ENCODE measurements at places on chromosomes 7 and 10. TPM values are rescaled to one million over a fixed set of nuclear protein-coding genes. Genes with fewer than 3 reads are reported as not detected.

- peak; percentile 95 for DNase-seq
Measured at GRCh38 chr7:74289018-74289658, at the start of gene CLIP2. Gene CLIP2, plus strand, starts transcription at chr7:74289407. Its CDS starts 28,140 bp downstream, at chr7:74317547.

GRCh38 chr10:131872011-131872826 lies 28.6 kb upstream of the PPP2R2D start:
- DNase-seq: no peak

DNA sequence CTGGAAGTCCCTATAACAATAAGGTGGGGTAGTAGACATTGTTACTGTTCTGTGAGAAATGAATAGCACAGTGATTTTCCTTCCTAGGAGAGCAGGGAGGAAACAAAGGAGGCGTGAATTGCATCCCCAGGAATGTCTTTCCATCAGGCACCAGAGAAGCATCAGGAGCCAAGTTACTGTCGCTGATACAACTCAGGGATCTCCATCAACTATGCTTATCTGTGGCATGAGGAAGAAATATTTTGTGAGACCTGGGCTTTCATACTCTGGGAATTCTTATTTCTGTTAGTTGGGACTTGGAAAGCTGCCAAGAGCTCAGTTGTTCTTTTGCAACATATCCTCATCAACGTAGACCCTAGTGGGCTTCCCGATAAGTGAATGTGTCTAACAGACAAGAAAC lies 622.3 kb downstream of the SUGCT start:
- peak; percentile 62 for DNase-seq

Gene TAS2R41
- not detected for total RNA-seq

Measured in neural progenitor cell (in vitro differentiated cells).